ENCODE measurements at places on chromosomes 4 and X.

DNA sequence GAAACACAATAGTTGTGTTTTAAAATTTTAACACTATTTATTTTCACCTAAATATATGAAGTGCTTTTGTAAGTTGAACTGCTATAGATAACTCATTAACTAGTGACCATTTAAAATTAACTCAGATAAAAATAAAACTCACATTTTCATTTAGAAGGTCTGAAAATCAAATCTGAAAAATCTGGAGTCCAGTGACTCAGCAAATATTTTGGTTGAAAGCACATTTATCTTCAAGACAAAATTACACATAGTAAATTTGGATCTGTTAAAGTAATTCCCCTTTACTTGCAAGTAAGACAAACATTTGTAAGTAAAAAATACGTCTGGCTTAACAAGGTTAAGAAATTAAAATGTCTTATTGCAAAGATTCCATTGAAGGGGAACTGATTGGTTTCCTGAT is 589.1 kb downstream of the TRIML1 start:
- DNase-seq: no peak

- peak; percentile 32 for DNase-seq
These were observed at the start of gene ITGB1BP2 for GRCh38 chrX:71301195-71301924. Gene ITGB1BP2, plus strand, starts transcription at chrX:71301750. Its CDS starts 57 bp downstream, at chrX:71301807.

GRCh38 chr4:140122891-140123290 is 31.1 kb downstream of the MAML3 start:
- peak; percentile 75 for DNase-seq

- DNase-seq: no peak
These were observed 23.4 kb downstream of the SMS start for GRCh38 chrX:21963731-21964405.

- no peak for DNase-seq
These were observed 63.0 kb upstream of the LNX1 start for GRCh38 chr4:53654300-53654758.

- no peak for DNase-seq
These were observed 5.9 kb downstream of the SPARCL1 start for GRCh38 chr4:87523307-87523706.

DNA sequence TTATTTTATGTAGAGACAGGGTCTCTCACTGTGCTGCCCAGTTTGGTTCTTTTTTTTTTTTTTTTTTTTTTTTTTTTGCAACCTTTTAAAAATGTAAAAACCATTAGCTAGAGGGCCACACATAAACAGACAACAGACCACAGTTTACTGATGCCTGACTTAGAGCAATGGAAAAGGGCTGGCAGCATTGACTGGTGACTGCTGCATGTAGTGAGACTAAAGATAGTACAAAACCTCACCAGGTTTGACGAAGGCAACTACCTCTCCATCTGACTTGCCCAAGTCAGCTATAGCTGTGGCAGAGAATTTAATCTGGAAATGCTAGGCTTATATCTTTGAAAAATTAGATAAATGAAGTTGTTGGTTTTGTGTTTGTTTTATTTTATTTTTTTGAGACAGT is 102.9 kb downstream of the RBM47 start:
- no peak for DNase-seq

DNA sequence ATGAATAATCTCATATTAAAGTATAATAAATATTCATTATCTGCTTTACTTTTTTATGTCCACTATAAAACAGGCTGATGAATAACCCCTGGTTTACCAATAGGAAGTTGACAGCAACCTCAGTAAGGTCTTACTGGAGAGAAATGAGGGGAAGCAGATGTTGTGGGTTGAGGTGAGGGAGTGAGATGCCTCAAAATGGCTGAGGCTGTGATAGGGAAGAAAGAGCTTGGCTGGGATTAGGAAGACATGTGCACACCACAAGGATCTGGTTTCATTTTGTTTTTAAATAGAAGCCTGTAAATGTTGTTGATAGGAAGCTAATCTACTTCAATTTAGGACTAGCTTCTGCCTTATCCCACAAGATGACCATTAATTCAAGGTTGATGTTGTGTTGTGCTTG is 14.4 kb upstream of the CYBB start:
- peak; percentile 67 for DNase-seq

- DNase-seq: peak; percentile 1
These were observed 54.6 kb downstream of the AMOT start for GRCh38 chrX:112786076-112786475.

- peak; percentile 40 for DNase-seq
These were observed 507 bp downstream of the MFAP3L start for GRCh38 chr4:170025523-170026252.

- DNase-seq: no peak
These were observed 12.3 kb upstream of the ZNF630 start for GRCh38 chrX:48083706-48084105.

- no peak for DNase-seq
These were observed 48.1 kb upstream of the TSPAN7 start for GRCh38 chrX:38513112-38513742.

DNA sequence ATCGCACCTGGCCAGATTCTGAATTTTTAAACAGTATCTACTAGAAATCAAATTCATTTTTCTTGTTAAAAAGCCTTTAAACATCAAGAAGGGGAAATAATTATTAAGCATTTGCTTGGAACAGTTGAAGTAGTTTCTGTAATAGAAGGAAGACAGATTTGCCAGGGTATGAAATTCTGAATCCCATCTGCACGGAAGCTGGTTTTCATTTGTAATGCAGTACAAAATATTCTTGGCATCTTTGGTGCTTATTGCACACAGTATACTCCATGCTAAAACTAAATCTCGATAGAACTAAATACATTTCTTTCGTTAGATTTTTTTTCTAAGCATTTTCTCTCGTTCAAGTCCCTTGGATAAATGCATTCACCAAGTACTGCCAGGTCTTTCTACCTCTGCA is 25.3 kb downstream of the TRIM2 start:
- no peak for DNase-seq

GRCh38 chr4:97987019-97987648 is 156.1 kb downstream of the STPG2 start:
- DNase-seq: peak; percentile 58

- no peak for DNase-seq
These were observed 9.6 kb upstream of the SLC39A8 start for GRCh38 chr4:102354671-102355454.

- DNase-seq: no peak
These were observed 103.5 kb downstream of the RPA4 start for GRCh38 chrX:96987228-96987627.

DNA sequence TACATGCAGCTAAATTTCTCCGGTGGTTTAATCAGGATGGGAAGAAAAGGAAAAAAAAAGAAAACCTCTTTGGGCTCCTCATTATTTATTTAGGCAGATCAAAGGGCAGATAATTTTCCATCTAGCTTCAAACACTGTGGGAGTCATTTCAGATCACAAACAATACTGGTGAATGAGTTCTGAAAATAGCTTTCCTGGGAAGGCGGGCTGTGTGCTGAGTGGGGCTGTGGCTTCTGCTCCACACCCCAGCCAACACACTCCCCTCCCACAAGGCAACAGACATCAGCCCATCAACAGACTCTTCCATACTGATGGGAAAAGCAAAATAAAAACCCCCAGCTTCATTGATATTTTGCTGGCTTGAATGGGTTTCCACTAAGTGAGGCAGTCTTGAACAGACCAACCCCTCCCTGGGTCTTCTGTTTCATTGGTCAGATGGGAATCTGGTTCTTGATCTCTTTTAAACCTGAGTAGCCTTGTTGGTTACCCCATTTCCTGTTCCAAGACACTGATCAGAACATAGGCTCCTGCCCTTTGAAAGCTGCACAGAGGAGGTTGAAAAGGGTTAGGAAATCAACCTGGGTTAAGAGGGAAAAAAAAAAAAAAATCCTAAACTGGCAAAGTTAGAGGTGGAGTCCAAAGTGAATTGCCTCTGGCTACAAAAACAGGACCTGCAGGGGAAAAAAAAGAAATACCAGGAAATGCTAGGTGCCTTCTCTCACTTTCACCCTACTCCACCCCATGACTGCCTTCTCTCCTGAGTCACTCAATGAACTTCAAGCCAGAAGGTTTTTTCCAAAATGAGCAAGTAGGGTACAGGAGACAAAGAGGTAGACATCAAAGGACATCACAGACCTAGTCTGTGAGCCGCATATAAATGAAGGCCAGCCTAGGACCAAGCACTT is 20.0 kb downstream of the AMOT start:
- DNase-seq: no peak

DNA sequence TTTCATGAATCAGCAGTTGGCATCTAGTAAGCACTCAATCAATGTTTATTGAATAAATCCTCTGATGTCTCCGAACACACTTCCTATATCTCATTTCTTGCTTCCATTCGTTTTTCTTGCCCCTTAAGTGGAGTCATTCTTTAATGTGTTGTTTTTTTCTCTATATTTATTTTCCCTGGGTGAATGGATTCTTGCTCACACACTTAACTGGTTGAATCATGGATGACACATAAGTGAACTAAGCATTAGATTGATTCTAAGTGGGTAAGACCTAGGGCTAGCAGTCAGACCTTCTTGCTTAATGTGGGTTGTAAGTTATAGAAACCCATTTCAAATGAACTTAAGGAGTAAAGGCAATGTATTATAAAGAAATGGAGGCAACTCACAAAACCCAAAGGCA is 111.1 kb downstream of the RTL3 start:
- no peak for DNase-seq

DNA sequence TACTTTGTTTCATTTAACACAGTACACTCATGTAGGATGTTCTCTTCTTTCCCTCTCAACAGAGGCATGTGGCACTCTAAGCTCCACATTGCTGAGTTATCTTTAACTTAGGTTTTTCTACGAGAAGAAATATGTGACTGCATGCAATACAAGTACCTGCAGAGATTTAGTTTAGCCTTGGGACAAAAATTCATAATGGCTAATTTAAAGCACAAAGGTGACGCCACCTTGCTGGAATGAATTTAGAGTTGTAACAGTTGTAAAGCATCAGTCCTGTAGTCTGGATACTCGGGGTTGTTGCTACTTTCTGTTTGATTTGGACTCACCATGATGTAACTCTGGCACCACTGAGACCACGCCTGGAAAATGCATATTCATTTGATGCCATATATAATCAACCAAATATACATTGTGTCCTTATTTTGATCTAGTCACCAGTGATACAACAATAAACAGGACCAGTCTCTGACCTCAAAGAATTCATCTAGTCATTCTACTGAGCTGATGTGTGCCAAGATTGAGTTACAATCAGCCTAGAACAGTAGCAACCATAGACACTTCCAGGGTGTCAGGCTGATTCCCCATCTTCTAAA is 451.0 kb upstream of the ZFP42 start:
- DNase-seq: no peak

- peak; percentile 70 for DNase-seq
These were observed 77.1 kb downstream of the TBCK start for GRCh38 chr4:106238820-106239420.

DNA sequence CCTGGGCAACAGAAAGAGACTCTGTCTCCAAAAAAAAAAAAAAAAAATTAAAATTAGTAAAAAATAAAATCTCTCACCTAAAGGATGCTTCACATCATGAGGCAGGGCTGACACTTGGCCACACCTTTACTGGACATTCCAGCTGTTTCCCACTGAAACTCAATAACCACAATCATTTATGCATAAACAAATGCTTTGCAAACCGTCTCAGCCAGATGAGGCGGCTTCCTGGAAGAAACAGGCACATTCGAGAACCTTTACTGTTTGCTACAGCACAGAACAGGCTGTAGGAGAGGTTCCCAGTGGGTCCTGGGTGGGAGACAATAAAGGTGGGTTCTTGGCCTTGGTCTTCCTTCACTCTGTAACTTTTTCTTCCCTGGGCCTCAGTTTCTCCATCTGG is 10.9 kb upstream of the TBC1D14 start:
- DNase-seq: no peak

DNA sequence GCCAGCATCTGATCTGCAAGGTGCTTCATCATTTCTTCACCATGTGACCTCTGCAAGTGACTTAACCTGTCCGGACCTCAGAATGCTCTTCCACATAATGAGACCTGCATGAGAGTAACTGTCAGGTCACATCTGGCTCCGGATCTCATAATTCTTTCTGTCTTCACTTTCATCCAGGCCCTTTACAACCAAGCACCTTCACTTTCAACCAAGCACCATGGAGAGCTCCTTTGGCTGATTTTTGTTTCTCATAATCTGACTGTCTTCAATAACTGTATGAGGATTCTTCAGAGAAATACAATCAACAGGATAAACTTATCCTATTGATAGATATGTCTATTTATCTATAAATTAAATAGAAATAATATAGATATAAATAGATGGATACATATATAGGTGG is 148.1 kb downstream of the VCX3A start:
- DNase-seq: no peak

GRCh38 chr4:182265881-182266280 is 22.7 kb downstream of the TENM3 start:
- no peak for DNase-seq

GRCh38 chrX:101377547-101377946 is 8.4 kb downstream of the BTK start:
- peak; percentile 44 for DNase-seq

- no peak for DNase-seq
These were observed 758.5 kb downstream of the KCTD8 start for GRCh38 chr4:43690116-43690515.

- DNase-seq: no peak
These were observed 104.4 kb downstream of the SLC2A9 start for GRCh38 chr4:9916937-9917336.

- peak; percentile 88 for DNase-seq
These were observed 12.4 kb downstream of the SH3KBP1 start for GRCh38 chrX:19875050-19875431.

GRCh38 chrX:112841820-112842157 is 1.2 kb upstream of the AMOT start:
- DNase-seq: no peak

GRCh38 chrX:1903236-1903935 is 288.5 kb downstream of the ASMT start:
- DNase-seq: no peak

DNA sequence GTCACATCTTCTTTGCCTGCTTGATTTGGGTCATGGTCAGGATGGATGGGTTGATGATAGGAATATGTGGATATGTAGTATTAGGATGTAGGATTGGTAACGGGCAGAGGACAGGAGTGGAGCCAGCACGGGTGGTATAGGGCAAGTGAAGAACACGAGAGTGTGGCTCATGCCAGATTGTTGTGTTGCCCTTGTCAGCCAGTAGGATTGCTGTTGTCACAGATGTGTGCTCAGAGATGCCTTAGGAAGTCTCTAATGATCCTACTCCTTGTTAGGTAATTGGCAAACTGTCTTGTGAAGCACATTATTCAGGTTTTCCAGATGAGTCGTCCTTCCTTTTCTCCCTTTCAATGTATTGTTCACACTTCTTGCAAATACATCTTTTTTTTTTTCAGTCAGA is 5.5 kb downstream of the ATP10D start:
- DNase-seq: peak; percentile 51

Data from hematopoietic multipotent progenitor cell treated with erythropoietin and hydrocortisone succinate and interleukin-3 and kit ligand, for 4 days (in vitro differentiated cells).